ENCODE measurements at places on chromosomes 2 and 18.

DNA sequence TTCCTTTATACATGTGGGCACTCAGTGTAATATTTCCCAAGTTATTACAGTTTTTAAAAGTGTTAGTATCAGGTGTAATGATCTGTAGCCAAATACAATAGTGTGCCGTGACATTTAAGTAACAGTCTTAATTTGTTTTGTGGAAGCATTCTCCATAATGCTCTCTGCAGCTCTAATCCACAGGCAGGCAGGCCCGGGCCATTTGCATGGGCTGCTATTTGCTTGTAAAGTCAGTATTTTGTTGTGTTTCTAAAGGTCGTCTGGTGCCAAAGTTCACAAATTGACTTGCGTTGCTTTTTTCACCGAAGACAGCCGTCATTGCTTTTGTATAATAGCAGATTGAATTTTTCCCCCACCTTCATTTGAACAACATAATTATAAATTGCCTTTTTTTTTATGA is 153.0 kb downstream of the GBX2 start:
- no peak for DNase-seq

GRCh38 chr18:59659508-59660170 is 37.6 kb downstream of the CCBE1 start:
- no peak for DNase-seq

DNA sequence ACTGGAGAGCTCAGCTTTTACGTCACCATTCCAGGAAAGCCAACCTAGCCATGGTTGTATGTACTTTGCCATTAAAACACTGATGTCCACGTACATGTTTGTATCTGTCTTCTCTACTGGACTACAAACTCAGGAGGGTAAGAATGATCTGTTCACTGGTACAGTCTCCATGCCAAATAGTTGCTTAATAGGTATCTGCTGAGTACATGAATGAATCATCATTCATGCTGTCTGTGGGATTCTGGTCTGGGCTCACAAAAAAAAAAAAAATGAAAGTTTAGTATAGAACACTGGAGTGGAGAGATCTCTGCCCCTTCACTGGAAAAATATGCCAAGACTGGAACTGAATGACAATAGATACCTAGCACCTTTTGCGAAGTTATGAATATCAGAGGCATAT is 102.6 kb upstream of the ITGA4 start:
- DNase-seq: no peak

- no peak for DNase-seq
Observed at GRCh38 chr2:84874381-84875212, 6.3 kb downstream of the TRABD2A start.

DNA sequence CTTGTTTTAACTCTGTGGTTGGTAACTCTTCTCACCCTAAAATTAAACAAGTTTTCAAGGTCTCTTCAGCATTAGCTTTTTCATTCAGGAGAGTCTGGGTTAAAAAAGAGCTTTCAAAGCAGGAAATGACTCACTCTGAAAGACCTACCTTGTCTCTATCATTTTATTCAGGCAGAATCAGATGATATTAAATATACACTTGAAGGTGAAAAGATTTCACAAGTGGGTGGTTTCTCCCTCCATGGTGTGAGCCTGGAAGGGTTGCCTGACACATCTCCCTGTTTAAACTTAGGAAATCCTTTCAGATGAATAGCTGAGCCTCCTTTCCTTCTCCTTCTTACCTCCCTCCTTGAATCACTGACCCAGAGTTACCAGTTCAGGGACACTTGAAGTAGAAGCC is 1402.0 kb upstream of the PIK3C3 start:
- no peak for DNase-seq

GRCh38 chr2:8162552-8162951 is 519.3 kb upstream of the ID2 start:
- no peak for DNase-seq

DNA sequence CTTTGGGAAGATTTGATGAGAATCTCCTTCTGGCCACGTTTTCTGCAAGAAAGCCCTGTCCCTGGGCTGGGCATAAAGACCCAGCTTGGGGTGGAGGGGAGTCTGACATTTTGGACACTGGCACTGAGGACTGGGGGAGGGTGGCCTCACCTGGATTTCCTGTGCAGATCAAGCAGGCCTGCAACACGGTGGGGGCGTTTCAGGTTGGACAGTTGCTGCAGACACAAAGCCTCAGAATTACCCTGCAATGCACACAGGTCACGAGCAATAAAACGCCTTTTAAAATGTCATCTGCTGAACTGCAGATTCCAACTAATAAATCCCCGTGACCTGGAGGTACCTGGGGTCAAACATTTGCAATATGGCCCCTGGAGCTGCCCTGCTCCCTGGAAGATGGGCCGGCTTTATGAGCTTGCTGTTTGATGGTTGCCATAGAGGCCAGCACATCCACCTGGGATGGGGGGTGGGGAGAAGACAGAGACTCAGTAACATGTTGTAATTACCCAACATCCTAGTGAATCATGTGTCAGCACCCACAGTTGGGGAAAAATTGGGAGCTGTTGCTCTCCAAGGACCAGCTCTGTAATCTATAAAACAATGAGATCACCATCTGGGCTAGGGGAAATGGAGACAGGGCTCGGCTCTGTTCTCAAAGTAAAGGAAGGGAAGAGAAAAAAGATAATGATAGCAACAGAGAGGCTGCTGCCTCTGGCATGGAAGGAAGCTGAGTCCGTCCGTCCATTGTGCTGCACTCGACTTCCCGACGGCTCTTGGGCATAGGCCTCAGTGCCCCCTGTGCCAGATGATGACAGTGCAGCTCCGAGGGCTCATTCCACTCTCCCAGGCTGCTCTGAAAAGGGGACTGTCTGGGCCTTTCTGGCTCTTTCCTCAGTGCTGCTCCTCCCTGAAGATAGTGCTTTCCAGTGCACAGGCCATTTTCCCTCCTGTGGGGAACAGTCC is 340.3 kb downstream of the CYRIA start:
- no peak for DNase-seq

- no peak for DNase-seq
Observed at GRCh38 chr18:63177919-63178821, 141.4 kb downstream of the BCL2 start.

GRCh38 chr2:1238598-1239138 is 174.6 kb upstream of the TPO start:
- no peak for DNase-seq

DNA sequence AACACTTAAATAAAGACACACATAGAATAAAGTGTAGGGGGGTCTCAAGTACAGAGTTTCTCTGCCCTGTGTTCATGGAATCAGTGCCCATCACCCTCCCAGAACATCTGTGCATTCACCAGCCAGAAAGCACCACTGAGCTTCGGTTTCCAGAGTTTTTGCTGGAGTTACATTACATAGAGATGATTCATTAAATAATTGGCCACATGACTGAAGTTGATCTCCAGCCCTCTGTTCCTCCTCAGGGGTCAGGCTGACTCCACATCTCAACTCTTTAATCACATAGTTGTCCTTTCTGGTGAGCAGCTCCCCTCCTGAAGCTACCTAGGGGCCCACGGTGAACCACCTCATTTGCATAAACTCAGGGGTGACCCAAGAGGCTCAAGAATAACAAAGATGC is 129.8 kb downstream of the METTL4 start:
- DNase-seq: no peak

DNA sequence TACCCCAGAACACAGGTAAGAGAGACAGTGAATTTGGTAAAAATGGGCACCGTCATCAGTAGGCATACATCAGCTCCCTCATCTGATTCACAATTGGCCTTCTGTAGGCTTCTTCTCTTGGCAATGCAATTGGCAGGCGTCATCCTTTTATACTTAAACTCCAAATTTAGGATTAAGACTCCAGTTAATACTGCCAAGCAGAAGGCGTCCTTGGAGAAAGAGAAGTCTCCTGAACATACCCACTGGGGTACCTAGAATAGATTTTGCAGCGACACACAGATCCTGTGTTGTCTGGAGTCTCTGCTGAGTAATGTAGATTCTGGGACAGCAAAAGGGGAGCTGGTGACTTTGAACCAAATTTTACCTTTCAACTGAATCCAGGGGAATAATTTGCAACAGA is 592 bp upstream of the METAP1D start:
- peak; percentile 23 for DNase-seq

GRCh38 chr2:68717305-68717661 is 17.3 kb upstream of the ARHGAP25 start:
- no peak for DNase-seq

DNA sequence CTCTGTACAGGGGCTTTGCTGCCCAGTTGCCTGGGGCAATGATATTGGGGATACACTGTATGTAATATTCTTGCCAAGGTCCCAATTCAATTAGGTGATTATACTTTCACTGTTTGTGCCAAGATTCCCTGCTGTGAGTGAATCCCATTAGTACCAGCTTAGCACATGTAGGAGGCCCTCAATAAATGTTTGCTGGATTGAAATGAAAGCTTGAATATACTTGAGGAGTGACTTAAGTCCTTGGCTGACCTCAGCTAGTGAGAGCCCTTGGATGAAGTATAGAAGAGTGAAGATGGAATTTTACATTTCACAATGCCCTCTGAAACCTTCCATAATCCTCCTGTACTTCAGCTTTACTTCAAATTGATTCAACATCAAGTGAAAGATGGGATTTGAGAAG is 102.9 kb downstream of the GATA6 start:
- DNase-seq: no peak

DNA sequence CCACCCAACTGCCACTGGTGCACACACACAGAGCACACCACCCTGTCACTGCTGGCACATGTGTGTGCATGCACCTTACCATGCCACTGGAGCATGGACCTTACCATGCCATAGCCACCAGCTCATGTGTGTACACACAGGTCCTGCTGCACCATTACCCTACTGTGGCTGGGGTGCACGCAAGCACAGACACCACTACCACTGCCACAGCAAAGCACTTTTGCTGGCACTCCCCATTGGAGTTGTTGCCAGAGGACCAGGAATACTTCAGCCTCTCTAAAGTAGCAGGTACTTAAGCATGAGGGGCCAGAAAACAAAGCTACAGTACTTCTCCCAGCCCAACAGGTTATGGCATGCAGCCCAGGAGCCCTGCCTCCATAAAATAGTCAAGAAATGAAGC is 404.8 kb downstream of the MBD2 start:
- no peak for DNase-seq

DNA sequence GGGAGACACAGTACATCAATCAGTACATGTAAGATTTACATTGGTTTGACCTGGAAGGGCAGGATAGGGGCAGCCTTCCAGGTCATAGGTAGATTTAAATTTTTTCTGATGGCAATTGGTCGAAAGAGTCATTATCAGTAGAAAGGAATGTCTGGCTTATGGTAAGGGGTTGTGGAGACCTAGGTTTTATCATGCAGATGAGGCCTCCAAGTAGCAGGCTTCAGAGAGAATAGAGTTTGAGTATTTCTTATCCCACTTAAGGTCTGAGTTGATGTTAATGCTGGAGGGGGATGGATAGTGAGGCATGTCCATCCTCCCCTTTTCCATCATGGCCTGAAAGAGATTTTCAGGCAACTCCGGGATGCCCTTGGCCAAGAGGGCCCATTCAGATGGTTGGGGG is 60.7 kb downstream of the SPTBN1 start:
- no peak for DNase-seq

GRCh38 chr2:184520441-184520840 is 77.9 kb upstream of the ZNF804A start:
- no peak for DNase-seq

GRCh38 chr2:240814280-240814679 is 5.7 kb downstream of the KIF1A start:
- no peak for DNase-seq

DNA sequence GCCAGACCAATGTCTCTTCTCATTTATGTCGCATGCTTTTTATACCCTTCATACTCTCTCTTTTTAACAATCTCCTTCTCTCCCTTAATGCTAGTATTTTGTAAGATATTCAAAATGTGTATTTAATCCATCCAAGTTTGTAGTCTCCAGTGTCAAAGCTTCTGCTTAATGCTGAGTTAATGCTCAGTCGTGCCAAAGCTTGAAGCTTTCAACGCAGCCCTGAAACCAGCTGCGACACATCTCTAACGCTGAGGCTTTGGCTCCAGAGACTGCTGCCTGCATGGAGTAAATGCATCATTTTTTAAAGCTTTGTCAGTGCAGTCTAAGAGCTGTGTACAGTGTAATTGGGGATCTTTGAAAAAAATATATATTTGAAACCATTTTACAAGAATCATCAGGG is 2108.8 kb upstream of the PIK3C3 start:
- DNase-seq: no peak

GRCh38 chr2:60867848-60868247 is 13.5 kb upstream of the REL start:
- DNase-seq: no peak

DNA sequence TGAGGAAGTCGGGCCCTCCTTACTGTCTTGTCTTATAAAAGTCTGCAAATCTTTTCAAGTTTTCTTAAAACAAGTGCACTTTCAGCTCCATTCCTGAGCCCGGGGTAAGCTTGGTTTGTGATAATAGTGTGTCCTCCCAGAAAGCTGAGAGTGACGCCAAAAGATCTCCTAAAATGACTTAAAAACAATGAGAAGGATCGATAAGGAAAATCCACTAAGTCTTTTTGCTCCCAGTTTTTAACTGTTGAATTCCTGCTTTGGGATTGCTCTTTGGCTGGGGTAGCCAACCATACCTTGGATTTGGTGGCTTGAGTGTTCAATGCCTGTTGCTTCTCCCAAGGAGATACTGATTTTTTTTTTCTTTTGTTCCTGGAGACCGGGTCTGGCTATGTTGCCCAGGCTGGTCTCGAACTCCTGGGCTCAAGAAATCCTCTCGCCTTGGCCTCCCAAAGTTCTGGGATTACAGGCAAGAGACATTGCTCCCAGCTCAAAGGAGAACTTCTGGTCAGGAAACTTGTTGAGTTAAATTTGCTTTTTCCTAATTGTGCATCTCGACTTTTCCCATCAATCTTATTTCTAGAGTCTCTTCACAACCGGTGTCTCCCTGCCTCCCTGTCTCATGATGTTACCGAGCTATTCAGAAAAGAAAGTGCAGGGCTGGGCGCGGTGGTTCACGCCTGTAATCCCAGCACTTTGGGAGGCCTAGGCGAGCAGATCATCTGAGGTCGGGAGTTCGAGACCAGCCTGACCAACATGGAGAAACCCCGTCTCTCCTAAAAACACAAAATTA is 3.0 kb downstream of the TGIF1 start:
- DNase-seq: peak; percentile 33

DNA sequence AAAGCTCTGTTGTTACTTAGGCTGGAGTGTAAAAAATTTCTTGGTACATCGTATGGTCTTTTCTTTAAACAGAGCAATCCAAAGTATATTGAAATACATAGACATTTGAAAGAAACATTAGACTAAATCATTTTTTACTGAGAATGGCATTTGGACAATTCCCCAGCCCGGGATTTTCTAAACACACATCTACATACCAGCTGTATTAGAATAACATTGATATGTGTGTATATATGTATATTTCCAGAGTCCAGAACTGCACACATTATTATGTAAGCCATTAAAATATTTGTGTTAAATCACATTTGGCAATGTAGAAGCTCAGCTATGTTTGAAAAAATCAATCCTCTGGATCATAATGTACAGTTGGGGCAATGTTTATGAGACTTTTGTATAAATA is 1853.6 kb upstream of the LRRTM1 start:
- DNase-seq: no peak

DNA sequence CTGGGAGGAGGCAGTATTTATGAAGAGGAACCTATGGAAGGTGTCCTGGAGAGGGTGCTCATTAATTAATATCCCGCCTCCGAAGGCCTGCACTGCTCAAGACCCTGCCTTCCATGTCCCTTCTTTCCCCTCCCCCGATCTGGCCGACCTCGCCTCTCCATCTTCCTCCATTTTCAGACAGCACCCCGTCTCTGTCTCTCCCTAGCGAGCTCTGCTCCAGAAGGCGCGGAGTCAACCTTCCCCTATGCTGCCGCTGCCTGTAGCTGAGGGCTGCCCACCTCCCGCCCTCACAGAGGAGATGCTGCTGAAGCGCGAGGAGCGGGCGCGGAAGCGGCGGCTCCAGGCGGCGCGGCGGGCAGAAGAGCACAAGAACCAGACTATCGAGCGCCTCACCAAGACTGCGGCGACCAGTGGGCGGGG is 1.1 kb upstream of the WBP1 start:
- no peak for DNase-seq
